ENCODE measurements at places on chromosomes 3 and 15.

- no peak for DNase-seq
These were observed 764.8 kb upstream of the NR2F2 start for GRCh38 chr15:95565690-95566089.

GRCh38 chr3:24545887-24546286 lies 51.2 kb upstream of the THRB start:
- no peak for DNase-seq

GRCh38 chr15:89875741-89876140 lies 18.1 kb downstream of the AP3S2 start:
- no peak for DNase-seq

- DNase-seq: no peak
These were observed 148.5 kb upstream of the NAALADL2 start for GRCh38 chr3:174710612-174711011.

DNA sequence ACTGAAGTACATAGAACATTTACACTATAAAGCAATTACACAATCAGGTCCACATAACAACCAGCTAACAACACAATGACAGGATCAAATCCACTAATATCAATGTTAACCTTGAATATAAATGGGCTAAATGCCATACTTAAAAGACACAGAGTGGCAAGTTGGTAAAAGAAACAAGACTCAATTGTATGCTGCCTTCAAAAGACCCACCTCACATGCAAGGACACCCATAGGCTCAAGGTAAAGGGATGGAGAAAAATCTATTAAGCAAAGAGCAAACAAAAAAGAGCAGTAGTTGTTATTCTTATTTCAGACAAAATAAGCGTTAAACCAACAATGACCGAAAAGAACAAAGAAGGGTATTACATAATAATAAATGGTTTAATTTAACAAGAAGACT lies 183.3 kb downstream of the PYDC2 start:
- DNase-seq: no peak

GRCh38 chr3:194189243-194189791 lies 53.4 kb downstream of the HES1 start:
- no peak for DNase-seq

DNA sequence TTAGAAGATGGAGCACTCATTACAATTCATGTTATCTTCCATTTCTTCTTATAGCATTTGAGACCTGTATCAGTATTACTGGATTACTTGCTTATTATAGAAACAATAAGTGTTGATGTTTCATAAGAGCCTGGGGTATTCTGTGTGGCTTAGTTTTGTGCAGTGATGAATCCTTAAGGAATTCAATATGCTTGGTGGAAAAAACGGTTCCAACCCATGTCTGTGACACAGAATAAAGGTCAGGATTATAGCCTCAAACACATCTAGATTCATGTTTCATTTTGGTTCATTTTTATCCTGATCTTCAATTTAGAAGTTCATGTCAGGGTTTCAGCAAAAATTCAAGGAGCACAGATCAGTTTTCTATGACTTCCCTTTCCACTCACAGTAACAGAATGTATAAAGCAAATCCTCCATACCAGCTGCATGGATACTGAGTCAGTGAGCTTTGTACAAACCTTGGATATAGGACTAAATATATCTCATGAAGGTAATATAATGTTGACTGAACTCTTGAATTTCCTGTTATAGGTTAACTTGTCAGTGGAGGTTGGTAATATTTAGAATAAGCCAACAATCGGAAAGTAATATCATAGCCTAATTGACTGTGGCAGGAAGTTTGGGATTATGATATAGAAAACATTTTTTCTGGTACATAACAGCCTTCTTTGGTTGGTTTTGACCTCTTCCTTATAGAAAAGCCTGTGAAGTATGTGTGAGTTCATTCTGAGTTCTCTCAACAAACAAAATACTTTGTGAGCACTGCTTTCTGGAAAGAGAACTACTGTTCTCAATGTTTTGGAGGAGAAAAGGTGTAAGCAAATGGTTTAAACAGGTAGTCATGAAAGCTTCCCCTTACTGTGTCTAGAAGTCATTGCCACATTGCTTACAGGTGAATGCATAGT lies 218.2 kb upstream of the TPM1 start:
- DNase-seq: no peak

DNA sequence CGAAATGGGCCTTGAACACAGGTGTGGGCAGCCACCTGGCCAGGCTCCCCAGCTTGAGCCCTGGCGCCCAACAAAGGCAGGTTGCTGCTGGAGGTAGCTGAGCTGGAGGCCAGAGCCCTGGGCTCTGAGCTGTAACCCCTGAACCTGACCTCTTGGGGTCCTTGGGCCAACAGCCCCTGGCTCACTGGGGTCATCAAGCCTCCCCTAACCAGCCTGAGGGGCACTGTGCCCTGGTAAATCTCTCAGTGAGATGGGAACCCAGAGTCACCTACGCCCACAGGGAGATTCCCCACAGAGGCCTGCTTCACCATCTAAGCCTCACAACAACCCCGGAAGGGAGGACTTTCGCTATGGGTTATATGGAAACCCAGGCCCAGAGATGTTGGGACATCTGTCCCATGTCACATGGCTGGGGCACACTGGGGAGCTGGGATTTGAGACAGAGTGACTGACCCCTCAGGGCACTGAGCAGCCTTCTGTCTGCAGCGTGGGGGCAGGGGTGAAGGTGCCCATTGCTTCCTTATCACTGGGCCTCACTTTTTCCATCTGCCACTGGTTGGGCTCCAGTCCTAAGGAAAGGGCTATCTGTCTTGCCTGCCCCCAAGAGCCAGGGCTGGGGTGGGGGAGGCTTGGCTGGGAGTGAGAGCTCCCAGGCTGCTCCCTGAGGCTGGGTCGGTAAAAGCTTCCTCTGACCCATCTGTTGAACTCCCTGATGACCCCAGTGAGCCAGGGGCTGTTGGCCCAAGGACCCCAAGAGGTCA lies 59.1 kb downstream of the IQSEC1 start:
- DNase-seq: no peak

DNA sequence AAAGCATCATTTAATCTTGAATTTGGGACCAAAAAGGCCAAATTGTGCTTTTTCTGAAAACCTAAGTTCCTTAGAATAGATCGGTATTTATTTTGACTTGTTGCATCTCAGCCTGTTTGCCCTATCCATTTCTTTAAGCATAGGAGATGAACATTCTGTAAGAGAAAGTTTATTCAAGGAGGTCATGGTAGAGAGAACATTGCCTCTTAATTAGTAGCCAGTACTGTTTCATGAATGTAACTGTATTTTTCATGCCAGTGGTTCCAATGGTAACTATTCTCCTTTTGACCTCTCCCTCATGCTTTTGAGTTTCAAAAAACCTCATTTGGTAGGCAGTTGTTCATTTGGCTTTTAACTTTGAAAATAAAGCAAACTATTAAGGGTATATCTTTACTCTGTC lies 55.4 kb downstream of the ARMC8 start:
- DNase-seq: no peak

GRCh38 chr3:36650271-36650671 lies 114.1 kb downstream of the DCLK3 start:
- DNase-seq: no peak

DNA sequence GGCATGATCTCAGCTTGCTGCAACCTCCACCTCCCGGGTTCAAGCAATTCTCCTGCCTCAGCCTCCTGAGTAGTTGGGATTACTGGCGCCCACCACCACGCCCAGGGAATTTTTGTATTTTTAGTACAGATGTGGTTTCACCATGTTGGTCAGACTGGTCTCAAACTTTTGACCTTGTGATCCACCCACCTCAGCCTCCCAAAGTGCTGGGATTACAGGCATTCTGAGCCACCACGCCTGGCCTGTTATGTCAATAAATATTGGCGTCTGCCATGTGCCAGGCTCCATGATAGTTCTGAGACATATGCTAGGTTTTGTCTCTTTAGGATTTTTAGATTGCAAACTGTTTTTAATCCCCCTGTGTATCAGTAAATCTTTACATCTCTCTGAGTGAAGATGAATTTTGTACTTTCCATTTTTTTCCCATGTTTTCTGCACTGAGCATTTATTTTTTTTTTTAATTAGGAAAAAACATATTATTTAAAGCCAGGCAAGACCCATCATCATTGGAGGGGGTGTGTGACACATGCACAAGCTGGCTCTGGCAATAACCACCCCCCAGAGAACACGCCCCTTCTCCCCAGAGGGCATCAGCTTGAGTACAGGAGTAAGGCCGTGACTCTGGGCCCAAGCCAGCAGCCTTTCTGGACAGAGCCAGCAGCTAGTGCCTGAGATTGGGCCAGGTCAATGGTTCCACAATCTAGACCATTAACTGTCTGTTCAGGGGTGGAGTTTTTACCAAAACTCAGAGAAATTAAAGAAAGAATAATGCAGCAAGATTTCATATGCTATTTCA lies 51.0 kb upstream of the ATP1B3 start:
- no peak for DNase-seq

- DNase-seq: no peak
These were observed 5.5 kb downstream of the BMF start for GRCh38 chr15:40102897-40103858.

GRCh38 chr3:67176396-67176795 lies 178.3 kb downstream of the KBTBD8 start:
- no peak for DNase-seq

GRCh38 chr3:153192327-153192726 lies 30.3 kb downstream of the RAP2B start:
- DNase-seq: no peak

DNA sequence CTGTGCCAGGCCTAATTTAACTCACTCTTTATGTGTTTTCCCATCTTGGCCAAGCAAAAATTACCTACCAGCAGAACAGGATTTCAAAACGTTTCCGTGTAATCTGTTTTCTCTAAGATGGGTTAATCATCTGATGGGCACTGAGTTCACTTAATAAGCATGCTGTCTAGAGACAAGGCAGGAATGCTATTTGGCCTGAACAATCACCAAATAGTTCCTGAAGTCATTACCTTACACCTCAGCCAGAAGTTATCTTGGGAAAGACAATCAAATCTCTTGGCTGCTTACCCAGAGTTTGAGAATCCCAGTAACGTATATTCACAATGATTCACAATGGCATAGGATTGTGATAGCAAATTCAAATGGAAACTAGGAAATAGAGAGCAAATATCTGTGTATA lies 779.1 kb downstream of the CADM2 start:
- no peak for DNase-seq

DNA sequence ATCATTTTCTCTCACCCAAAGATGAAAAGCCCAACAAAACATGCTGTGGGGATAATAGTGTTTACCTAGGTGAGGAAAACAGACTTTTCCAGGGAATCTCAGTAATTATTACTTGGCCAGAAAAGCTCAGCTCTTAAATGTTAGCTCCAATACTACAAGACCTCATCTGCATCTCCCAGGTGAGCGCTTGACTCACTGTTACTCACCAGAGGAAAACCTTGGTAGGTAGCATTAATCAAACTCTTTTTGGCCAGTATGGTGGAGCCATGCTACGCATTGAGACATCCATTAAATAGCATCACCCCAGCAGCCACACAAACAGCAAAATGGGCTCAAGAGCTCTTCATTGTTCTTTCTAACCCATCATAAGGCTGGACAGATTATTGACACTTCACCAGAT lies 99.0 kb downstream of the TIGIT start:
- no peak for DNase-seq

All from effector CD8-positive, alpha-beta T cell (primary cell).